ENCODE measurements at places on chromosomes 16 and 17. TPM values are rescaled to one million over a fixed set of nuclear protein-coding genes. Genes with fewer than 3 reads are reported as not detected.

The ASIC2 gene
- not detected for total RNA-seq

The CYGB gene
- not detected for total RNA-seq

The SMIM22 gene
- not detected for total RNA-seq

- DNase-seq, result no peak
Measured at GRCh38 chr17:38616361-38616760, 10.6 kb upstream of the SRCIN1 start.

The TBC1D3B gene
- 4.3 TPM for total RNA-seq

DNA sequence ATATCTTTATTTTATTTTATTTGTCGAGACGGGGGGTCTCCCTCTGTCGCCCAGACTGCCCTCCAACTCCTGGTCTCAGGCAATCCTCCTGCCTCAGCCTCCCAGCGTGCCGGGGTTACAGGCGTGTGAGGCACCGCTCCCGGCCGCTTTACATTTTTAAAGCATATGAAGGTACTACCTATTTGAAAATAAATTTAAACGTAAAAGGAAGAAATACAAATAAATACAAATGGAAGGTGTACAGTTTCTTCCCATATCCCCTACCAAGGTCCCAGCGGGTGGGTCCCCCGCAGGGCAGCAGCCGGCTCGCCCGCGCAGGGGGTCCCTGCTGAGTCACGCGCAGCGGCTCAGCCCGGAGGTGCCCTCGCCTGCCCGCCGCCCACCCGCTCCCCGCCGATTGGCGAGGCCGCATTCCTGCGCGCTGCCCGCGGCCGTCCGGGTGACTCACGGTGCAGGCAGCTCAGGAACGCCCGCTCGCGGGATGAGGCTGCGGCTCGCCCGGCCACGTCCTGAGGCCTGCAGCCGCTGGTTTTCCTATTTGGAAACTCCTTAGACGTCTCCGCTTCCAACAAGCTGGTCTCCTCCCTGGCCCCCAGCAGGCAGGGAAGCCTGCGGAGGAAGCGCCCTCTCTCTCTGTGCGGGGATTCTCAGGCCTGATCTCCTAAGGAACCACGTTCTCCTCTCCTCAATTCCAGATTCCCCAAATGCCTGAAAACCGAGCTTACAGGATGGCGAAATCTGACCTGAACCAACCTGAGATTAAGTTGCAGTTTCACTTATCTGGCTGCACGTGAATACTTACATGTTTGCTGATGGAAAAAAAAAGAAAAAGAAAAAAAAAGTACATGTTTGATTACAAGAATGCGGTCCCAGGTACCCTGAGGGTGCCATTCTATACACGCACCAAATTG is 54.8 kb upstream of the MAP3K14 start:
- DNase-seq, result peak; percentile 60

GRCh38 chr17:77400445-77400870 is 259.7 kb downstream of the SEC14L1 start:
- DNase-seq, result peak; percentile 82

- DNase-seq, result no peak
Measured at GRCh38 chr17:46963571-46963970, 15.5 kb downstream of the RPRML start.

GRCh38 chr17:42441371-42442195 is 17.1 kb upstream of the ATP6V0A1 start:
- DNase-seq, result no peak

The PRR35 gene
- not detected for total RNA-seq

GRCh38 chr16:9906218-9906617 is 276.0 kb downstream of the GRIN2A start:
- no peak for DNase-seq

The NACA2 gene
- total RNA-seq, result not detected

The DLX3 gene
- total RNA-seq, result 0.10 TPM

The APPBP2 gene
- 28.8 TPM for total RNA-seq

The WNK4 gene
- 1.7 TPM for total RNA-seq

DNA sequence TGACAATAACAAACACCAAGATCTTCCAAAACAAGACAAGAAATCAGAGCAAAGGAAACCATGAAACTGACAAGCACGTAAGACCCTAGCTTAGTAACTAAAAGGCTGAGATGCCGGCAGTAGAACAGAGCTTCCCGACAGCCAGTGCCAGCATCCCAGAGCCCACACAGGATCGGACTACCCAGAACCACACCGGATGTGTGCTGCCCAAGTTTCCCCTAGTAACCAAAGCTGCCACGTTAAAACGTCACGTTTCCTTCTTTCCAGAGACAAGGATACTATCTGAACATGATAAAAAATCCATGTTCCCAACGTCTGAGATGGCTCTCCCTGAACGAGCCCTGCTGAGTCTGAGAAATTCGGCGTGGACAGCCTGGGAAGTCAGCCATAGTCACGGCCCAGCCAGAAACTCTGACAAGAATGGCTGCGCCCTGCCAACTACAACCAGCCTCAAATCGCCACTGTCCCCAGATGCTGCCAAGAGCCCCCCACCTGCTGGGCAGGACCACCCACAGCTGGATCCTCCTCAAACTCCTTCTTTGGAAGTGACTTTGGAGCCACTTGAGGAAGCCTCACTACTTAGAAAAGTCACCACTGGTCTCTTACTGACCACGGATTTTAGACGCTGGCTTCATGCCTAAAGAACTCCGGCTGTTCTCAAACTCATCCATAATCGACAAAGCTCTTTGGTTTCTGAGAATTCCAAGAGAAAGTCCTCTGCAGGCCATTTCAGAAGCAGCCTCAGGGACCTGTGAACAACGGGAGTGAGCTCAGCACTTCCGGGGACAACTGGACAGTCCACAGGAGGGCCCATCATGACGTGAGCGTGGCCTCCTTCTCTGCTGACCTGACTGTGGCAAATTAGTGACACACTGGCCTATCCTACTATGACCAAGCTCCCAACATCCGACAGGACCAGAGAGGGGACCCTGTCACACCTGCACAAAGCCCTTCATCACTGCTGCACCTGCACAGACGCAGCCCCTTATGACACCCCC is 16.7 kb downstream of the CCDC57 start:
- no peak for DNase-seq

GRCh38 chr17:8162997-8163977 is 539 bp upstream of the VAMP2 start:
- no peak for DNase-seq

The KRTAP1-5 gene
- total RNA-seq, result not detected

- no peak for DNase-seq
Measured at GRCh38 chr17:76189247-76189646, 48.2 kb upstream of the FOXJ1 start.

- no peak for DNase-seq
Measured at GRCh38 chr16:66079671-66080334, 286.7 kb upstream of the CDH5 start.

GRCh38 chr17:81522491-81523401 is 5.4 kb upstream of the FSCN2 start:
- no peak for DNase-seq

- no peak for DNase-seq
Measured at GRCh38 chr17:82267575-82268379, 5.7 kb downstream of the CSNK1D start.

GRCh38 chr16:84775262-84775810 is 44.4 kb upstream of the CRISPLD2 start:
- DNase-seq, result no peak

DNA sequence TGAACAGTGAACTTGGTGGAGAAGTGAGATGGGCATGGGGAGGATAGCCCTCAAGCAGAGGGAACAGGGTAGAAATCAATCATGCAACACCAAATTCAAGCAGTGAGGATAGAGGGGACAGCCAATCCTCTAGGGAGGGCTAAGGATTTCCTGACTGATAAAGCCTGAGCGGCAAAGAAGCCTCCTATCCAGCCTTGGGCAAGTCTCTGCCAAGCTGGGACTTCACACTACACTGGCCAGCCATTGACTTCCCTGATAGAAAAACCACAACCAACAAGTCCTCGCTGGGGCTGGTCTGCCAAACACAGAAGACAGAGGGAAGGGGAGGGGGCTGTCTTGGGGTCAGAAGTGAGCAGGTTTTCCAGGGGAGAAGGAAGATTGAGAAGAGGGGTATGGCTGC is 2.5 kb upstream of the FBXL19 start:
- DNase-seq, result no peak

- no peak for DNase-seq
Measured at GRCh38 chr17:73600103-73600871, 44.0 kb downstream of the SDK2 start.

The GP2 gene
- total RNA-seq, result not detected

GRCh38 chr17:58401287-58401686 is 16.0 kb downstream of the RNF43 start:
- no peak for DNase-seq

GRCh38 chr17:44604116-44604761 is 47.0 kb downstream of the FZD2 start:
- no peak for DNase-seq

GRCh38 chr17:16491131-16491702 is 776 bp downstream of the LRRC75A start:
- DNase-seq, result peak; percentile 18

DNA sequence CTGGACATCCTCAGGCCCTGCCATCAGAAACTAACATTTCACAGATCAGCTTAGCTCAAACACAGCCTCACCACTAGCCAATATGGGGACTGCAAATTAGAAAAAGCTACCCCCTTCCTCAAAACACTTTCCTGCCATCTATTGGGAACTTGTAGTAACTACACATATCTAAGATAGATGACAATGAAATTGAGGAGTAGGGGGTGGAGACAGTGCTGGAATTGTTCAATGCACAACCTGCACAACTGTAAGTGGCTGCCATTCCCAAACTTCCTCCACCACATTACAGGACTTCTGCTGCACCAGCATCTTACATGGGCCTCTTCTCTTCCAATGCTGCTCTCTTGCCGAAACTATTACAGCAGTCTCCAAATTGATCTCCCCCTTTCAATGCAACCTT is 21.9 kb downstream of the AIPL1 start:
- DNase-seq, result no peak

DNA sequence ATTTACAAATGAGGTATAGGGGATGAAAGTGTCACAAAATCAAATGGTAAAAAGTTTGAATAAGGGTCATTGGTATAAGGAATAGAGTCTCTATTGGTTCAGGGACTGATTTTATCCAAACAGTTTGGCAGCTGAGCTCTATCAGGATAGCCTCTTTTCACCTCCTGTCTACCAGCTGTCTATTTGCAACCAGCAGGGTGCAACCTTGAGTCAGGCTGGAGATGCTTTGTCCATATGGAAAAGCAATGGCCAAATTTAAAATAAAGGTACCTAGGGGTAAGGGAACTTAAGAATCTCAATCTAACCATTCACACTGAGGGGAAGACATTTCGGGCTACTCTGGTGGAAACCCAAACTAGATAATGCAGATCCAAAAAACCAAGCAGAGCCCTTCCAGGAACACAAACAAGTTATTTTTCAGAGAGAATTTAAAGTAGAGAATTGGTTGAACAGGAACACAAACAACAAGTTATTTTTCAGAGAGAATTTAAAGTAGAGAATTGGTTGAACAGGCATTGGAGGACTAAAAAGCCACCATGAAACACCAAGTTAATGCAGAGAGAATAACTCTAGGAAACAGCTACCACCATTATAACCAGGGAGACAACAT is 12.6 kb upstream of the CA10 start:
- no peak for DNase-seq

DNA sequence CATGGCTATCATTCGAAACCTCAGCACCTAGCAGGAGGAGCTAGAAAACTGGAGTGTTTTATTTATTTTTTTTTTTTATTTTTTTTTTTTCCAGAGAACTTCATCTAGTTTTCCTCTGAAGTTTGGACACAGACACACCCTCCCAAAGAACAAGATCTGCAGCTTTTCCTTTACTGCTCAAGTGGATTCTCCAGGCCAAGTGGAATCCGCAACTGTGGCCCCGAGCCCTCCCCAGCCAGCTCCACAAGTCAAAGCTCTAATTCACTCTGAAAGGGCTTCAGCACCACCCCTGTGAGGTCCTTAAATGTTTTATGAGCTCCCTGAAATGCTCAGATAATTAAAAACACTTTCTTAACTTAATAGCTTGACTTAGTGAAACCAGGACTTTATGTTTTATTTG is 332.1 kb upstream of the DYNLRB2 start:
- no peak for DNase-seq

The HID1 gene
- total RNA-seq, result 2.8 TPM

The GLIS2 gene
- 0.80 TPM for total RNA-seq

The KRTAP4-5 gene
- not detected for total RNA-seq

DNA sequence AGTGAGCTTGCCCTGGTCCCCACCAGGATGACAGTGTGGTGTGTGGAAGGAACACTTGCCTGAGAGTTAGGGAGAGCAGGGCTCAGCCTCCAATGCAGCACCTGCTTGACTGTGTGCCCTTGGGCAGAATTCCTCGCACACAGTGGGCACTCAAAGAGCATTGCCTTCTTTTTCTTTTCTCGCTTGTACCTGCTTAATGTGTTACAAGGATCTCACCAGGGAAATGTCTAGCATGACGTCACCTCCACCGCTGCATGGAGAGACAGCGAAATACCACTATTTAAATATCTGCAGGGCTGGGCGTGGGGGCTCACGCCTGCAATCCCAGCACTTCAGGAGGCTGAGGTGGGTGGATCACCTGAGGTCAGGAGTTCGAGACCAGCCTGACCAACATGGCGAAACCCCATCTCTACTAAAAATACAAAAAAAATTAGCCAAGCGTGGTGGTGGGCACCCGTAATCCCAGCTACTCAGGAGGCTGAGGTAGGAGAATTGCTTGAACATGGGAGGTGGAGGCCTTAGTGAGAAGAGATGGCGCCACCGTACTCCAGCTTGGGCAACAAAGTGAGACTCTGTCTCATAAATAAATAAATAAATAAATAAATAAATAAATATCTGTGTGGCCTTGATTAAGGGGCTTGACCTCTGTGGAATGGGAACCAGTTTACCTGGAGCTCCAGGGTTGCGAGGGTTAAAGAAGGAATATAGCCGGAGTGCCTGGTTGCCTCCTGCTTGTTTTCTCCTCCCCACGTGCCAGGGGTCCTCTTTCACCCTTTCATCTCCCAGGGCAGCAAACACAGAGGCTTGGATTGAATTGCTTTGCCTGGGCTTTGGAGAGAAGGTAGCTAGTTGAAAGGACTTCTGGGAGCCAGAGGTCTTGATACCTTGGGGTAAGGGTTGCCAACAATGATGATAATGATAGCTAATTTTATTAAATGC is 16.3 kb downstream of the SNX29 start:
- no peak for DNase-seq

GRCh38 chr16:31487720-31488467 is 5.0 kb downstream of the SLC5A2 start:
- peak; percentile 72 for DNase-seq

DNA sequence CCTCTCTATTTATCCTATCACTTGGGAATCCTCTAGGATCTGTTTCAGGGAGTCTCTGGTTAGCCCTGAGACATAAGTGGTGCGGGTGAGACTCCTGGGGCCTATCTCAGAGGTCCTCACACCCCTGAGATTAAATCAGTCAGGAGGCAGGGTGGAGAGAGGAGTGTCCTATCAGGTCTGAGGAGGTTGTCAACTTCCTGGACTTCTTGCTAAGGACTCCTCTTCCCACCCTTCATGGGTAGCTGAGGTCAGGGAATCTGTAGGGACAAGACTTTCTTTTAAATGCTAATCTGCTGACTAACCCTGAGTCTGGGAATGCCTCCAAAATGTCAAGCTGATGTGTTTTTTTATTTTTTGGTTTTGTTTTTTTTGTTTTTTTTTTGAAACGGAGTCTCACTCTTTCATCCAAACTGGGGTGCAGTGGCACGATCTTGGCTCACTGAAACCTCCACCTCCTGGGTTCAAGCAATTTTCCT is 6.6 kb upstream of the ARMC5 start:
- DNase-seq, result no peak

Measured in activated naive CD4-positive, alpha-beta T cell treated with anti-CD3 and anti-CD28 coated beads, Interleukin-2, amount 50 U/mL, for 72 hours (primary cell).